ENCODE measurements at places on chromosomes 5 and 9.

GRCh38 chr5:131209506-131210150, 38.9 kb downstream of the LYRM7 start:
- DNase-seq = no peak

GRCh38 chr5:147565524-147565923, 55.7 kb upstream of the DPYSL3 start:
- no peak for DNase-seq

- no peak for DNase-seq
Measured at GRCh38 chr5:131381777-131382176, 117.9 kb downstream of the CDC42SE2 start.

GRCh38 chr9:23326597-23326996, 499.4 kb downstream of the ELAVL2 start:
- DNase-seq = no peak

GRCh38 chr5:150114773-150115408, 28.5 kb upstream of the CSF1R start:
- no peak for DNase-seq

GRCh38 chr9:96494215-96494800, 44.3 kb downstream of the HABP4 start:
- DNase-seq = no peak

DNA sequence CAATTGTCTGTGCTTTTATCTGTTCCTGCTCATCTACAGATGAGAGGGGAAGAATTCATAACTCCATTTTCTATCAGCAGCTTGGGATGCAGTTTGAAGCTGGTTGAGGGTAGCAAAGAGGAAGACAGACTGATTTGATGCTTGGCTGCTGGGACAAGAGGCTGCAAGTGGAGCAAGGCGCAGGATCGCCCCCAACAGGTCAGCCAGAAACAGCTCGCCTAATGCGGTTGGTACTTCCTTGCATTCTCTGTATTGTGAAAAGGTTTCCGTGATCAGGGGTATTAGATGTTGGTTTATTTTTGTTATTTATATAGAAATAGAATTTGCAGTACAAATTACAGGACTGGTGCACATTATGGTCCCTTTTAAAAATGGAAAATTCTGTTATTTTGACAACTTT, 40.6 kb downstream of the ZNF883 start:
- no peak for DNase-seq

- no peak for DNase-seq
Measured at GRCh38 chr5:144378681-144379080, 208.0 kb downstream of the KCTD16 start.

GRCh38 chr9:130543859-130544258, 35.5 kb upstream of the FUBP3 start:
- no peak for DNase-seq

DNA sequence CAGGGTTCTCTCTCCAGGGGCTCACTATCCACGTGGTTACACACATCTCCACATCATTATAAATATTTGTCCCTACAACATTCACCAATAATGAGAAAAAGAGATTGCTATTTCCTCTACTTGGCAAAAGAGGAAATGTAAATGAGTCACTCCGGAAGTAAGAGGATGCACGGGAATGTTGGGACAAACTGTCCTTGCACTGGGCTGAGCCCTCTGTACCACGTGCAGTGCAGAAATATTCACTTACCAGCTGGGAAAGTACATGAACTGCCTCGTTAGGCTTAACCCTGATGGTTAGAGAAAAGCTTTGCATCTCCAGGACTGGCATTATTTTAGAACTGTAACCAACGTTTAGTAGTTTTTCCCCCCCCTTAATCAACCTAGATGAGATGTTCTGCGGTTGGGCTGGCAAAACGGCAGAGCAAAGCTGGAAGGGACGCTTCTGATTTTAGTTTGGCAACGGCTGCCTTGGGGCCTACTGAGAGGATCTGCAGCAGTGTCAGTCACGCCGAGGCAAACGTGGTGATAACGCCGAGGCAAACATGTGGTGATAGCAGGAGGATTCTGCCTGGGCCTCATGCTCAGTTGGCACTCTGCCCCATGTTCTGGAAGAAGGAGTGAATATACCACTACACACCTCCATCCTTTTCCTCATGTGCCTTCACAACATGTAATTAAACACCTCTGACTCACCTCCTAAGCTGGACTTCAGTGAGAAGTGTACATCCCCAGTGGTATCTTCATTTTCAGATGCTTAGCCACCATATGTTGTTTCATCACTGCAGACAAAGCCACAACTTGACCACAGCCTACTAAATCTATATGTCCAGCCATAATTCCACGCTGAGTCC, 661.4 kb upstream of the KLF4 start:
- no peak for DNase-seq

DNA sequence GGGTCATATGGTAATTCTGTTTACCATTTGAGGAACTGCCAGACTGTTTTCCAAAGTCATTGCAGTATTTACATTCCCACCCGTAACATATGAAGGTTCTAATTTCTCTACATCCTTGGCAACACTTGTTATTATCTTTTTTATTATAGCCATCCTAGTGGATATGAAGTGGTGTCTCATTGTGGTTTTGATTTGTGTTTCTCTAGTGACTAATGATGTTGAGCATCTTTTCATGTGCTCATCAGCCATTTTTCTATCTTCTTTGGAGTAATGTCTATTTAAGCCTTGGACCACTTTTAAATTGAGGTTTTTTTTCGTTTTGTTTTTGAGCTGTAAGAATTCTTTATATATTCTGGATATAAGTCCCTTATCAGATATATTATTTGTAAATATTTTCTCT, 132.8 kb upstream of the RUSC2 start:
- no peak for DNase-seq

- no peak for DNase-seq
Measured at GRCh38 chr5:100434815-100435214, 100.4 kb upstream of the FAM174A start.

- DNase-seq = no peak
Measured at GRCh38 chr5:137659209-137659608, 76.7 kb downstream of the KLHL3 start.

- DNase-seq = no peak
Measured at GRCh38 chr9:129414993-129415941, 205.6 kb downstream of the C9orf50 start.

- no peak for DNase-seq
Measured at GRCh38 chr5:81553567-81554212, 159.8 kb upstream of the ACOT12 start.

- no peak for DNase-seq
Measured at GRCh38 chr9:38017149-38017884, 51.7 kb downstream of the SHB start.

GRCh38 chr5:67693956-67694809, 497.6 kb upstream of the CD180 start:
- no peak for DNase-seq

GRCh38 chr5:60803712-60804111, 40.4 kb downstream of the ELOVL7 start:
- DNase-seq = no peak

GRCh38 chr9:72315089-72315509, 49.9 kb downstream of the ZFAND5 start:
- DNase-seq = no peak

- DNase-seq = no peak
Measured at GRCh38 chr9:101966691-101967090, 228.2 kb upstream of the GRIN3A start.

- no peak for DNase-seq
Measured at GRCh38 chr9:113564498-113565237, 101.1 kb downstream of the RGS3 start.

DNA sequence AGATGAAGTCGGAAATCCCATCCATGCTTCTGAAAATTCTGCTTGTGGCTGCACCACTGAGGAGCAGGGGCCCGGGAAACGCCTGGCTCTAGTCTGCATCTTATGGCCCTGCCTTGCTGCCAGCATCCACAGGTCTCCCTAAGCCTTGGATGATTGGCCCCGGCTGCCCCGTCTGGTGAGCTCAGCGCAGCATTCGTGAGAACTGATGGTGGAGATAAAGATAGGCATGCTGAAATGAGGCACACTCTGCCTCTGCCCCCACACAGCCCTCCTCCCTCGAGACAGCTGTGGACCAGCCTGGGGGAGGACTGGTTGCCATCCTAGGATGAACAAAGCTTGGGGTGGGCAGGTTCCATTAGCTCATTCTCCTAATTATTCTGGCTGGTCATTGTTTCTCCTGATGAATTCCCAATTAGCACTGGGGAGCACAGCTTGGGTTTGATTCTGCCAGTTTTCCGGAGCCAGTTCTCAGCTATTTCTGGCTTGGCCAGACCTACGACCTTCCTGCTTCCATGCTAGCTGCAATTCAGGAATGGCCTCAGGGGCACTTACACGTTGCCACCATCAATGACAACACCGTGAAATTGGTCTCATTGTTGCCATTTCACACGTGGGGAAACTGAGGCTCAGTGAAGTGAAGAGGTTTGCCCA, 62.8 kb upstream of the CPEB4 start:
- no peak for DNase-seq

DNA sequence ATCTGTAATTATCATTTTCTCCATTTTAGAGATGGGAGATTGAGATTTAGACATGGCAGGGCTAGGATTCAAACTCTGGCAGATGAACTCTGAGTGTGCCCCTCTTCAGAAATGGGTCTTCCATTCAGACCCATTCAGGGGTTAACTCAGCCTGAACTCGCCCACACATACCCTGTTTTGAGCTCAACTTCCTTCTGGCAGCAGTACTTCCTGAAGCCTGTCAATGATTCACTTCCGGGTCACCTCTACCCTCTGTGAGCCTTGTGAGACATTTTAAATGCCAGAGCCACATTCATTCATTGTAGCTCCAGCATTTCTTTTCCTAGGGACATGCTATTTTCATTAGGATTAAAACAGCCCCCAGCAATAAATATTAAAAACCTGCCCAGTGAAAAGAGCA, 209.3 kb upstream of the SLC24A2 start:
- no peak for DNase-seq

- no peak for DNase-seq
Measured at GRCh38 chr5:13766236-13766635, 178.3 kb downstream of the DNAH5 start.

DNA sequence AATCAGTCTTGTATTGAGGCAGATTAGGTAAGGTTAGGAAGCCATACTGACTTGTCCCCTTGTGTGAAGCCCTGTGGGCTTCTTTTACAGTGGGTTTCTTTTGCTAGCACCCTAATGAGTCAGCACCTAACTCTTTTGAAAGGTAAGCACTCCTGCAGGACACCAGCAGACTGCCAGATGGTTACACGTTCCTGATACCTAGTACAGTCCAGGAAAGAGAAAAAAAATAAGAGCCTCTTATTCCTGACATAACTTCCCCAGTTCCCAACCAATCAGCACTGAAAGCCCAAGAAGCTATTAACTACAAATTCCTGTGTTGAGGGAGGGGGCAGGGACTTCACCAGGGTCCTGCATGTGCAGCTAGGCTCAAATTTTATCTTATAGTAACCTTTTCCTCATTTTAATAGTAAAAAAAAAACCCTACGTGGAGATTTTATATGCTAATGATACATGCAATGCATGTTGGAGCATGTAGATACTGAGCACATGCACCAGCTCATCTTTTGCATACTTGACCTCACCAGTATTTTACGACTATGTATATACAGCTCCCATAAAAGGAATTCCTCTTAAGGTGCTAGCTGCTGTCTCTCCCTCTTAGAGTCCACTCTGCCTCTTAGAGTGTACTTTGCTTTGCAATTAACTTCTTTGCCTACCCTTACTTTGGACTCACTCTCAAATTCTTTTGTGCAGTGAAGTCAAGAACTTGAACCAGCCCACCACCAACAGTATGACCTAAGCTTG, 84.7 kb upstream of the RORB start:
- DNase-seq = no peak

DNA sequence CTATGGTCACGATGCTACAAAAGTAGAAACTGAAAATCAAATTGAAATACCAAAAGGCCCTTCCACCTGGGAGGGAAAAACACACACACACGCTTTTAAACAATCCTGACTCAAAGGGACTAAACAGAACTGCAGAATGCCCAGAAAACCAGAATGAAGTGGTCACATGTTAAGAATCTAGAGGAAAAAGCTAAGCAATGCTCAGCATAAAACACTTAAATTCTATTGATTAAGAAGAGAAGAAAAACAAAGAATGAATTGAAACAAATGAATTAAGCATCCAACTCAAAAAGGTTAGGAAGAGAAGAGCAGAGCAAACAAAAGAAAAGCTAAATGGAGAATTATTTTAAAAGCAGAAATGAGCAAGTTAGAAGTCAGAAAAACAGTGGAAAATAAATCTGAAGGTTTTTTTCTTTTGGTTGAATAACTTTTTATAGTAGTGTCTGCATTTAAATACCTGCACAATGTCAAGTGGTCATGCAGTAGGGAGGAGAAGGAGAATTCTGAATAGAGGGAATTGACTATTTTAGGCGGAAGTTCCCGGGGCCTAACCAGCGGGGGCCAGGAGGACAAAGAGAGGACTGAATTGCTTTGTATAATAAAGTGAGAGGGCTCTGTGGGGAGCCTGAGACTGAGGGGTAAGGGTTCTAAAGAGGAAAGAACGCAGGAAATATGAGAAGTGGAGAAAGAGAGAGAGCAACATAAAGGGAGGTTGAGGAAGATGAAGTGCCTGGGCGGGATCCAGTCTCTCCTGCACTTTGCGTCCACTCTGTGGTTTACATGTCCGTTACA, 146.8 kb downstream of the ATPSCKMT start:
- no peak for DNase-seq

GRCh38 chr9:89797255-89797654, 192.4 kb downstream of the GADD45G start:
- no peak for DNase-seq

GRCh38 chr9:8857926-8858595, 1058.5 kb upstream of the DMAC1 start:
- DNase-seq = no peak

DNA sequence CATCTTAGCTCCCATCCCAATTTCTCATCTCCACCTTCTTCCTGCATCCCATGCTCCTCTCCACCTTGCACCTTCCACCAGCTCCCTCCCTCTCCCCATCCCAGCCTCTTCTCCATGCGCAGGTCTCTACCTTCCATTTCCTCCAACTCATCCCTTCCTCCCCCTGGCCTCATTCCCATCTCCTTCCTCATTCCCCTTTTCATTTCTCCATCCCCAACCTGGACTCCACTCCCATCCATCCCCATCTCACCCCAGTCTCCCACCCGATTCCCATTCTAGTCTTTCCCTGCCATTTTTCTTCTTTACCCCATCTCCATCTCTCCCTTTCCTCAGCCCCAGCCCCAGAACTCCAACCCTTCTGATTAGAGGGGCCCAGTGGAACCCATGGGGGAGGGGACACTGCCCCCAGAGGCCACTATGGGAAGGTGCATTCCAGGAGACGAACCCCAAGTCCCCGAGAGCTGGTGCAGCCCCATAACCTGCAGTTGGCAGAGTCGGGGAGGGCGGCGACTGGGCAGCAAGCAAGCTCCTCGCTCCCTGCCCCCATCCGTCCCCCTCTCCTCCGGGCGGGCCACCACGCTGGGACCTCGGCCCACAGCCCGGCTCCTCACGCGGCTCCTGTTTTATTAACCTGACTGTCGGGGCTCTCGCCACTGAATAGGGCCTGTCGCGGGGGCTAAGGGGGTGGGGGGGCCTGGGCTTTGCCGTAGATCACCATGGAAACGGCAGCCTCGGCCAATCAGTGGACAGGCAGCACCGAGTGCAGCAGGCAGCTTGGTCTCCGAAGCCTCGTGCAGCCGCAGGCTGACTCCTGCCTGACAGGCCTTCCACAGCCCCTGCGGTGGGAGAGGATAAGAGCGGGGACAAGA, 66.7 kb downstream of the PCDH1 start:
- peak; percentile 1 for DNase-seq

Measured in activated CD8-positive, alpha-beta memory T cell treated with anti-CD3 and anti-CD28 coated beads for 1 hour (primary cell).